ENCODE measurements at places on chromosomes 2 and 18.
A peak's percentile ranks its signal among the peaks of the same experiment; 100 is the strongest.

DNA sequence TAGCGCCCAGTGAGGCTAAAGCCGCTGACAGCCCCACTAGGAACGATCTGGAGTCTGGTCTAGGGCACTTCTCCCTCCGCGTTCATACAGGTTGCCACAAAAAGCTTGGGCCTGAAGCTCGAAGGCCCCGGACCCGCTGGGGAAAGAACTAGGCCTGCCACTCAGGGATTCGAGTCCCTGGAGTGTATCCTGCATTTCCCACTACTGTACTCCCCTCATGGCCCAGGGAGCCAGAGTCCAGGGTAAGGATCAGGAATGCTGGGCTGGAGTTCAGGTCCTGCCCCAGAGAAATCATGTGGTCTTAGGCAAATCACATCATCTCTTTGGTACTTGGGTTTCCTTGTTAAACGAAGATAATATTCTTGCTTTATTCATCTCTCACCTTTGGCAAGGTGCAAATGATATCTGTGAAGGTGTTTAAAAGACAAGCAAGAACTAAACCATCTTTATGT is 1.4 kb upstream of the ZFP36L2 start:
- no peak for DNase-seq

DNA sequence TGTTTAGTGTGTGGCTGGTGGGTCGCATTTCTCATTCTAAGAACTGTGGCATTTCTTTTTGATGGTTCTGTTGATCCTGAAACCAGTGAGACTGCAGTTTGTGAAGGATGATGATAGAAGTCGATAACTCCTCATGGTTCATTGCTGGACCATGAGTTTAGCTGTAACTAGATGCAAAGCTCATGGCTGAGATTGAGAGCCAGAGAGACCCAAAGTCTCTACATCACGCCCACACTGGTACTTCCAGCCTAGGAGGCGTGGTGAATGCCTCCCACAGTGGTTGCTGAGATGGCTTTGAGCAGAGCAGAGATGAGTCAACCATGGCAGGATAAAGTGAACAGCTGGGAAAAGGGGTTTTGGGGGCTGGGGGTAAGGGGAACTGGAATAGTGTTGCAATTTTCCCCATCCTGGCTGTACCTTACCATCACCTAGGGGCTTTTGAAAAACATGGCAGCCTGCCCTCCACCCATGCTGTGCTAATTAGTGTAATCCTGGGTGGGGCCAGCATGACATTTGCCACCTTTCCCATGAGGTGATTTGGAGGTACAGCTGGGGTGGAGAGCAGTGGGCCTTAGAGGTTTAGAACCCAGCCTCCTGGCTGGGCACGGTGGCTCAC is 24.1 kb downstream of the INPP4A start:
- DNase-seq = no peak

- DNase-seq = no peak
Measured at GRCh38 chr18:79389689-79390088, 6.0 kb upstream of the NFATC1 start.

DNA sequence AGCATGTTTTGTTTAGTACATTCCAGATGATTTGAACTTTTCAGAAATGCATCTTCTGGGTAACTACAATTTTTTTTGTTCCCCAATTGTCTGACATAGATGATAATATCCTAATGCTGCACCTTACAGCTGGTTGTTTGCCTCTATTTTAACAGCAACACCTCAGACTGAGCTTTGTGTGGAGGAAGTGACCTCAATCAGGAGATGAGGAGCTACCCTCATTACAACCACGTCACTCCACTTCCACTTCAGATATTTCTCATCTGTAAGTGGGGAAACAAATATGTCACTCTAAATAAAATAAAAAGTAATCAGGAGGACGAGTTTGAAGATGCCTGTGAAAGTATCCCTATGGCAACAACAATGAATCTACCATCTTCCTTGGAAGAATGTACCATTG is 12.1 kb upstream of the SRSF7 start:
- no peak for DNase-seq

GRCh38 chr2:226556050-226556449 is 243.6 kb downstream of the IRS1 start:
- DNase-seq = no peak

DNA sequence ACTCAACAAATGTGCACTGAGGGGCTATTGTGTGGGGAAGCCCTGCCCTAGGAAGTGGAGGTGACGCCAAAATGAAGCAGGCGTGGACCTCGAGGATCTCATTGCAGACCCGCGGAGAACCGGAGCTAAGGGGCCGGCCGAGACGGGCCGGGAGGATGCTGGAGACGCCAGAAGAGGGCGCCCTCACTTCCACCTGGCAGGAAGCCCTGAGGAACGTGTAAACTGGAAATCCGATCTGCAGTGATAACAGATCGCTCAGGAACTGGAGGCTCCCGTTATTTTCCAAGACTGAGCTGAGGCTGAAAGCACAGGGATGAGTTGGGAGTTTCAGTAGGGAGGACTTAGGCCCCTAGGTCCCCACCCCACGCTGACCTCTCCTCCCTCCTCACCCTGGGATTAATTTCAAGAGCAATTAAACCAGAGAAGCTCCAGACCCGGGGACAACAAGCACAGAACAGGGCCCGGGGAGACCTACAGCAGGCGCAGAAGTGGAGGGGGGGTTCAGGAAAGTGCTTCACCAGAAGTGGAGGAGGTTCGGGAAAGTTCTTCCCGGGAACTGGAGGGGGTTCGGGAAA is 7.7 kb upstream of the COL6A3 start:
- peak; percentile 53 for DNase-seq

GRCh38 chr2:8304821-8305766 is 376.8 kb upstream of the ID2 start:
- no peak for DNase-seq

- no peak for DNase-seq
Measured at GRCh38 chr2:148967578-148967977, 70.9 kb upstream of the LYPD6B start.

GRCh38 chr2:209988010-209988409 is 14.4 kb upstream of the RPE start:
- no peak for DNase-seq

DNA sequence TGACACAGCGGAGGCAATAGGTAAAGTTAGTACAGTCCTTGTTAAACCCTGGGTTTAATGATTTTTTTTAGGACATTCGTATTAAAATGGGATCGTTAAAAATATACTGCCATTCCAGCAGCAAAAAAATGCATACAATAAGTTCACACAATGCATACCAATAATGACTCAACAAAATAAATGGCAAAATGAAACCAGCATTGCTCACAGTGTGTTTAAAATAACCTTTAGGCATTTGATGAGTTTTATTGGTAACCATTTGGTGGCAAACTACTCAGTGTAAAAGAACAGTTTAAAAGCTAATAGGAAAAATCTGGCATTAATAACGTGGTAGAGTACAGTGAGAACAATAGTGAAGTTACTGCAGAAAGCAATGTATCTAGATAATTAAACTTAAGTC is 539.0 kb upstream of the PIK3C3 start:
- DNase-seq = no peak

DNA sequence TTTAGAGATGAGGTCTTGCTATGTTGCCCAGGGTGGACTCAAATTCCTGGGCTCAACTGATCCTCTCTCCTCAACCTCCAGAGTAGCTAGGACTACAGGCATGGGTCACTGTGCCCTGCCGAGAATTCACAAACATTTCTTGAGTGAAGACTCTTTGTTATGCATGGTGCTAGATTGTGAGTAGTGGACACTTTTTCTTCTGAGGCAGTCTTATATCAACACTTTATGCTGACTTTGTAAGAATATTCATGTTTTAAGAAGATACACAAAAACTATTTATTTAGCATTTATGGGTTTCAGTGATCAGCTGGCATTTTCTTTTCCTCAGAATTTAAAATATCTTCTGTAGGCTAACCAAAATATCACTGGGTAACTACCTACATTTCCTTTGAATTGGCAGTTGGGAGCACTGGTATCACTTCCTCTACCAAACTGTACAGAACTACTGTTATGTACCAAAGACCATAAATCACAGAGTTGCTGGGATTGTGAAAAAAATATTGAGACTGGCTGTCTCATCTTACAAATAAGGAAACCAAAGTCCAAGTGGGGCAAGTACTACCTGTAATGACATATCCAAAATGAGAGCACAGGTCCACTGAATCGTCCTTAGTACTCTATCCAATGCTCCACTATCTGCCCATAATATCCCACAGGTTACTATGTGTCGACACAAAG is 34.0 kb downstream of the DOCK10 start:
- no peak for DNase-seq

DNA sequence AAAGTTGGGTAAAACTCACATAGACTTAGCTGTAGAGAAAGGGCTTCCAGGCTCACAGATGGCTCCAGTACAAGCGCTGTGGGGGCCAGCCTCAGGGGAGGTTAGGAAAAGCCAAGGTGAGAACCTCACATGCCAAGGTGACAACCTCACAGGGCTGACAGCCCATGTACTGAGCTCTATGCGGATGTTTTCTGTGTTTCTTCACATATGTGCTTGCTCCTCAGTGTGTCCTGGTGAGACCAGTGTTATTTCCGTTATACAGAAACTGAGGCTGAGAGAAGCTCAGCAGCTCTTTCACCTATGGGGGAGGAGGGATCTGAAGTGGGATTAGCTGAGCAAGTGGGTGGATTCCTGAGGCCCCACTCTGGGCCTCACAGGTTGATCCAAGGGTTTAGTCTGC is 67.3 kb downstream of the INPP4A start:
- no peak for DNase-seq

DNA sequence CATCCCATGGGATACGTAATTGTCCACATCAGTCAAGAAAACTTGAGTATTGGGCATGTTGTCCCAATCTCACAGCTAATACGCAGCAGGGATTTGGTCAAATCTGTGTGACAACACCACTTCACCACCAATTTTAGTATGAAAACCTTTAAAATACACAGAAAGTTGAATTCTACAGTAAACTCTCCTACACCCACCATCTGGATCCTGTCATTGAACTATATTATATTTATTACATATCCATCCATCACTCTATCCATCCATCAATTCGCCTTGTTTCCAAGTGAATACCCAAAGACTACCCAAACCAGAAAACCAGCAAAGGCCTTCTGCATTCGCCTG is 846 bp upstream of the FKBP7 start:
- no peak for DNase-seq

DNA sequence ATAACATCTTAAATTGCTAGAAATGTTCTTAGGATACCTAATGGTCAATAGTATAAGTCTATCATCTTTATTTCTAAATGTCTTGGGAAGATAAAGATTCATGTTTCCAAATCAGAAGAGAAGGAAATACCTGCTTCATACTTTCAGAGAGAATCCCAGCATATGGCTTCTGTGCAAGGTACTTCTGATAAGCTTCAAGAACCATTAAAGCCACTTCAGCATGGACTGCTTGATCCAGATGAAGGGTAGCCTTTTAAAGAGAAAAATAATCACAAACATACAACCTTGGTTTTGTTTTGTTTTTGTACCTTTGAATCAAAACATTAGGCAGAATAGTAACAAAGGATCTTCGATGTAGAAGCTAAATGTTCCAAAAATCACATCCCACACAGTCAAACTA is 44.0 kb downstream of the EPG5 start:
- no peak for DNase-seq

DNA sequence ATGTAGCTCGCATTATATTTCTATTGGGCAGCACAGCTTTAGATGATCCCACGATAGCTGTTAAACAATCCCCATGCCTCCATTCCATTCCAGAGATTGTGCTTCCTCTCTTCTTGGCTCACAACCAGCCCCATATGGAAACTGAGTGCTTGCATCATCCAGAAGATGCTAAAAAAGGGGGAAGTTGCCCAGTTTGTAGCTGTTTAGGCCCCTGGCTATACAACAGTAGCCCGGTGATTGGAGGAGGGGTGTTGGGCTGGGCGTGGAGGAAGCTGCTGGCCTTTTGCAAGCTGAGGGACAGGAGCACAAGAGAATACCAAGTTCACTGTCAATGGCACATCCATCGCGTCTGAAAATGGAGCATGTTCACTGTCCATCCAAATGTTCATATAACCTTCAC is 360.2 kb downstream of the ALK start:
- DNase-seq = no peak

- no peak for DNase-seq
Measured at GRCh38 chr2:113111823-113112287, 15.5 kb upstream of the IL1RN start.

- no peak for DNase-seq
Measured at GRCh38 chr2:127559454-127559853, 24.0 kb downstream of the MYO7B start.

DNA sequence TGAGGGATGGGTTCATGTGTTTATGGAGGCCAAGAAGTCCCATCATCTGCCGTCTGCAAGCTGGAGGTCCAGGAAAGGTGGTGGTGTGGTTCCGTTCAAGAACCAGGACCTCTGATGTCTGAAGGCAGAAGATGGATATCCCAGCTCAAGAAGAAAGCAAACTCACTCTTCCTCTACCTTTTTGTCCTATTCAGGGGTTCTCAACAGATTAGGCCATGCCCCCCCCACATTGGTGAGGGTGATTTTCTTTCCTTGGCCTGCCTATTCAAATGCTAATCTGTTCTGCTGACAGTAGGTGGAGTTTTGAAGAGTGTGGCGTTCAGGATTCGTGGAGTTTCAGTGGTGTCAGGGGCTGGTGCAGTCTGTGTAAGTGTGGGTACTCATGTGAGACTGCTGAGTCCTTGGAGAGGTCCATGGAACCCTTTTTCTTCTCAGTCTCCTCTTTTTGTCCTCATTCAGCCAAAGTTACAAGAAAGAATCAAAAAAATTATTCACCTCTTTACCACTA is 5.9 kb downstream of the MSL3B start:
- no peak for DNase-seq

DNA sequence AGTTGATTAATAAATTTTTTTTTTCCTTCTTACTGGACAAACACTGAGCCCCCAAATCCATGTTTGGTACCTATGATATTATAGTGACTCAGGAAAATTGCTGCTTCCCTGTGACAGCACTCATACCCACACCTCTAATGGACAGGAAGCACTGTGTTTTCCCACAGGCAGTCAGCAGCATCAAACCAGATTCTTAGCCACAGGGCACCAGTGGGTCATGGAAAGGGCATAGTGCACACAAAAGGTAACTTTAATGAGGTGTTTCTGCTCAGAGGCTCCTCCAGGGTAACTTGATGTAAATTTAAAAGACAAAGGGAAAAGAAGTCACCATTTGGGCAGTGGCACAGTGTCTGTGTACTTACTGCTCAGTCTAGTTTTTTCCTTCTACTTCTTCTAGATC is 34.1 kb downstream of the SERPINB11 start:
- DNase-seq = no peak

- no peak for DNase-seq
Measured at GRCh38 chr18:10067670-10068659, 154.1 kb downstream of the VAPA start.

DNA sequence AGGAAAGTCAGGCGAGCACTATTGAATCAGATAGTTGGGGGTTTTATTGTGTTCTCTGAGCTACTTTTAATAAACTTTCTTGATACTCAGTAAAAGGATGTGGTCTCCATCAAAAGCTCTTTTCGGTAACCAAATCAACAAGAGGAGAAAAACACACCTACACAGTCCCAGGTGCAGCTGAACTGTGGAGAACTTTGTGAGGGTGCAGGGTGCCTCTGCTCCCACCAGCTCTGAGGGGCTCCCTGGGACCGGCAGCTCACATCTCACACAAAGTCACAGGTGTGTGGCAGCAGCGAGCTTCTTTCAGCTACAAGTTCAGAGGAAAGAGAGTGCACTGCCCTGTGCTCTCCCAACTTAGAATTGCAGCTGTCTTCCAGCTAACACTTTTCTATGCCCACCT is 650.4 kb downstream of the RNF144A start:
- DNase-seq = no peak
